ENCODE measurements at places on chromosomes 3 and 15.

- no peak for DNase-seq
Observed at GRCh38 chr3:127103080-127103479, 89.9 kb upstream of the PRR23E start.

DNA sequence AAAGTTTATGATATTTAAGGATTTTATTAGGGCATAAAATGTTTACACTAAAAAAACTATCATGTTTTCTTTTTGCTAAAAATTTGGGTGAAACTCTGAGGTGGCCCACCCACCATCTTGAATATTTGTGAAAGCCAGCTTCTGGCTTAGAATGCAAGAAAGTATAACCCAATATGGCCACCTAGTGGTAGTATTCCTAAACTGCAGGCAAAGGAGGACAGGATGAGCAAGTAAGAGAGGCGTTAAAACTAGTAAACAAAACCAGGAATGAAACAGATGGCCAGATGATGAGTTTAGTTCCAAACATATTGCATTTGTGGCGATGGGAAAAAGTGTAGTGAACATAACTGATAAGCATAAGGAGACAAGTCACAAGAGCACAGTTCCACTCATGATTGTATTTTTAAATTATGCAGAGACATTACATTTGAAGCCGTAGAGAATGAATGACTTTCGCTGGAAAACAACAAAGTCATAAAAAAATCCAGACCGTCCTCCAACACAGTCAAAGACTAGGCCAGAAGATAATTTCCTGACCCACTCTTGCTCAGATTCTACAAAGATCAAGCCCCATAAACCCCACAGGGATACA, 103.3 kb upstream of the PRTG start:
- DNase-seq, result peak; percentile 29

- no peak for DNase-seq
Observed at GRCh38 chr3:141110322-141110721, 59.2 kb downstream of the SPSB4 start.

DNA sequence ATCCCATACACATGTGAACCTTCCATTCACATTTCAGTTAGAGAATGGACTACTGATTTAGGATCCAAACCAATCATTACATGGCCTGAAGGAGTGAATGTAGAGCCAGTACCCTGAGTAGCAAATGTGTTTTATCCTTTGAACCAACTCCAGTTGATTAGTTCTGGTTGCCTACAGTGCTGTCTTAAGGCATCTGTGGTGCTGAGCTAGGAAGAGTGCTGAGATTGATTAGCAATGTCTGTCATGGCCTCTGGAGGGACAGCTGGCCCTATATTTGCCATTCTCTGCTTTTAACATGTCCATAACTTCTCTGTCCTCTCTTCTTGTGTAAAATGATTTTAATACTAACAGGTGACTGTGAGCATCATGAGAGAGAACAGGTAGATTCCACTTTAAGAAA, 11.1 kb downstream of the LRTM1 start:
- no peak for DNase-seq

GRCh38 chr3:173699353-173699752, 301.8 kb downstream of the NLGN1 start:
- no peak for DNase-seq

GRCh38 chr15:63059075-63059474, 16.5 kb downstream of the TPM1 start:
- DNase-seq, result no peak

All from T-helper 1 cell (primary cell).